Stimulated activated CD8-positive, alpha-beta memory T cell treated with anti-CD3 and anti-CD28 coated beads, Interleukin-4, amount 100 ng/mL, for 4 hours (primary cell): ENCODE measurements at places on chromosomes 6 and 20.

DNA sequence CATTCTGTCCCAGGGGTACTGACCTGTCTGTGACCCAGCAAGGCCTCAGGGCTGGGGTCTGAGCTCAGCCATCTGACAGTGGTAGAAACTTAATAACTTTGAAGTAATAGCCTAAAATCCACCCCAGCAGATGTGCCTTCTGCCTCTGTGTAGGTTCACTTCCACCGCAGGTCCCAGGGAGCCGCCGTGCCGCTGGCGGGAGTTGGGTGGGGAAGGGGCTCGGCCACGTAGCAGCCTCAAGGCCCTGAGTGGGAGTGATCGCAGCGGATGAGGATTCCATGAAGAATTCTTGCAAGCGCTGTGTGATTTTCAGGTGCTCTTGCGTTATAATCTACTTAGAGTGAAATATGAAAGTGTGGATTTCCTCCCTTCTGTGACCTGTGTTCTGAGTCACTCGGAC is 163.7 kb downstream of the DTNBP1 start:
- DNase-seq, result no peak

DNA sequence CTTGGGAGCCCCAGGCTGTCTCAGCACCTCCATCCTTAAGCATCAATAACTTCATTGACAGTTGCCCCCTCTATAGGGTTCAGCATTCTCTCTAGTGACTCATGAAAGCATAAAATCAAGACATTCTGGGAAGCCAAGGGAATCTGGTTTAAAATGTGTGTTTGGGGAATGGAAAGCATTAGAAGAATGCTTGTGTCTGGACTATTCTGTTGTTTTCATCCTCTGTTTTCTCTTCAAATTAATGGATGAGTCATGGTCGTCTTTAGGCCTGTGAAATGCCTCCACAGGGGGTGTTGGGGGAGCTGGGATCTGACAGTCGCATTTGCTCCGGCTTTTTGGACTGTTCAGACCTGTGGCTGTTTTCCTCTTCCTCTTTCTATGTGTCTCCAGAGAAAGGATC is 279.7 kb downstream of the CDC5L start:
- DNase-seq, result no peak

GRCh38 chr6:138031417-138031816 is 75.8 kb downstream of the PERP start:
- DNase-seq, result no peak

DNA sequence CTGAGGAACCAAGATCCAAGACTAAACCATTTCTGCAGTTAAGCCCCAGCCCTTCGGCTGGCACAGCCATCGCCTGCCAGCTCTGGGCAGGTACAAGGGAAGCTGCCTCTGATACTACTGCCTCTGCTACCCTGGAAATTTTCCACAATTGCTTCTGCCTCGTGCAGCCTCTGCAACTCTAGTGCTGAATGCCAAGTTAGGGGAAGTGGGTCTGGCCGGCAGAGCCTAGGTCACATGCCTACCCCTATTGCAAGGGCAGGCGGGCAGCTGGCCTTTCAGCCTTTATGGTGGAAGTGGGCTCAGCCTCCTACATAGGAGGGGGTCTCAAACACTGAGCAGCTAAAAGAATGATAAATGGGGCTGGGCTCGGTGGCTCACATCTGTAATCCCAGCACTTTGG is 44.5 kb upstream of the TULP1 start:
- no peak for DNase-seq

- no peak for DNase-seq
Measured at GRCh38 chr20:63567136-63567385, 7.0 kb downstream of the HELZ2 start.

DNA sequence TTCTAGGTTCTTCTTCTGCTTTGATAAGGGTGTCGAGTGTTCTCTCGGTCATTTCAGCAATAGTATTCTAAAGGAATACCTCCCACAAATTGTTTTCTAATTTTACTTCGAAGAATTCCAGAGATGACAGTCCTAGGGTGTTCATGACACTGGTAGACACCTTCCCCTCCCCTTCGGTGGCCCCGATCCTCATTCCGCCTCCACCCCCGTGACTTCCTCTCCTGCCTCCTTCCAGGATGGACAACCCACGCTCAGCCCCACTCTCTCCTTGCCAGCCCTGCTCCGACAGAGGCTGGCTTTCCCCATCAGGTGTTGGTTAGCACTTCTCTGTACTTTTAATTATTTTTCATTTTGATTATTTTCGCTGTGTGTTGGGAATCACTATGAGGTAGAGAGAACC is 254.8 kb upstream of the QKI start:
- DNase-seq, result no peak

GRCh38 chr20:61502433-61502832 is 250.4 kb downstream of the CDH4 start:
- DNase-seq, result no peak
